ENCODE measurements at places on chromosomes 2 and 18. TPM values are rescaled to one million over a fixed set of nuclear protein-coding genes. Genes with fewer than 3 reads are reported as not detected.

Gene ZBTB14
- total RNA-seq: 17.9 TPM

Gene CCDC74B
- total RNA-seq: 2.2 TPM

Gene RAD51AP2
- total RNA-seq: not detected

Gene SERPINB8
- 7.1 TPM for total RNA-seq

Gene PJVK
- 0.42 TPM for total RNA-seq

Gene PSMA8
- not detected for total RNA-seq

Gene GAD1
- not detected for total RNA-seq

Gene SFXN5
- total RNA-seq: 16.3 TPM

Gene CACNB4
- 0.17 TPM for total RNA-seq

Gene PARD6G
- total RNA-seq: 60.2 TPM

Gene ACMSD
- 0.34 TPM for total RNA-seq

Gene LCT
- under 0.01 TPM for total RNA-seq
